ENCODE measurements at places on chromosomes 4 and X.

DNA sequence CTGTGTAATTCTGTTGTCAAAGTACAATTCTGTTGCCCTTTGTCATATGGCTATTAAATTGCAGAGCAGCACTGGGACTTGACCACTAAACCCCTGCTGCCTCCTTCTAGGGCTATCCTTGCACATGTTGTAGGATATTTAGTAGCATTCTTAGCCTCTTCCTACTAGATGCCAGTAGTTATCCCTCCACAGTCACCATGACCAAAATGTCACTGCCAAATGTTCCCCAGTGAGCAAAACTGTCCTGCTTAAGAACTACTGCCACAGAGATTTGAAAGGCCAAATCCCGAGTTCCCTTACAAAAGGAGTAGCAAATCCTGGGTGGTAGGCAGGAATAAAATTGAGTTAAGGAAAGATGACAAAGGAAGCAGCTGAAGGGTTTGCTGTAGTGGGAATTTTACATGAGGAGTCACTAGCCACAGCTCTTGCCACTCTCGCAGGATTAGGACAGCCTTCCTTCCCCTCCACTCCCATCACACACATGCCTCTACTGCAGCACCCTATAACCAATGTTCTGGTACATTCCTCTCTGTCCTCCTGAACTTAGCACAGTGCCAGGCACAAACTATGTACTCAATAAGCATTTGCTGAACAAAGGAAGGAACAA lies 8.4 kb downstream of the APBB2 start:
- DNase-seq: no peak

- DNase-seq: no peak
Observed at GRCh38 chrX:40283981-40284380, 186.2 kb upstream of the BCOR start.

DNA sequence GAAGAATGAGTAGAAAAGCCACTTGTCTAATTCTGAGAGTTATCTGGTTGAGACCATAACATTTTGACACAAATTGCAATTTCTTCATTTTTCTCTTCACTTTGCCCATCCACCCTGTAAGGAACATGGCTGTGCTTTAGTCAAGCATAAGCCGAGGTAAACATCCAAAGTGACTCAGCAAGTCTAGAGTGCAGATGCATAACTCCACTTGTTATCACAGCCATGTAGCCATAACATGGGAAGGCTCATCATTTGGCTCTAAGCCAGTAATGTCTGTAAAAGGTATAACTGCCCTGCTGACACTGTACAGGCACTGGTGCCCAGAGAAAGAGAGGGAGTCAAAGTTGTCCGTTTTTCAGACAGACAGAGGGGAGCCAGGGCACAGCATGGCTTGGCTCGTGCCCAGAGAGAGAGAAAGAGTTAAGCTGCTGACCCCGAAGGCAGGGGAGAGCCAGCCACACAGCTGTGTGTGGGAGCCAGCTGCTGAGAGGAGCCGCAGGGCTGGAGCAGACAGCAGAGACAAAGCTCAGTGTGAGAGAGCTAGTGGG lies 76.9 kb upstream of the EXOC1L start:
- no peak for DNase-seq

- DNase-seq: no peak
Observed at GRCh38 chrX:48001260-48001659, 2.5 kb downstream of the ZNF182 start.

DNA sequence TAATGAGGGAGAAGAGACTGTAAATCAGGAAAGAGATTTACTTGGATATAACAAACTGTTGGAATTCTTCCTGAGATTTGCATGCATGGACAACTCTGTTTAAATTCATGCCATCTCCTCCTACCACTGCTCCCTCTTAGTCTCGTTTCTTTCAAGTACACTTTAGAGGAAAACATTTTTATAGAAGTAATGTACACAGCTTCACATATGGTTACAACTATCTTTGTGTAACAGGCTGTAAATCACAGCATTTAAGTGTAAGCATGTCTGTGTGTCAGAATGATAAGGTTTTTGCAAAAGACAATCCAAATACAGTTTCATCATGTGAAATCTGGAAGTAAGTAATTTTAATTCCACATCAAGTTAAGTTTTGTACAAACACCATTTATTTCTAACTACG lies 21.5 kb upstream of the ENPEP start:
- no peak for DNase-seq

- DNase-seq: no peak
Observed at GRCh38 chr4:139554642-139554892, 1.5 kb downstream of the SETD7 start.

Measured in lung microvascular endothelial cell (primary cell).